ENCODE measurements at places on chromosomes 6 and 20.
A peak's percentile ranks its signal among the peaks of the same experiment; 100 is the strongest.

DNA sequence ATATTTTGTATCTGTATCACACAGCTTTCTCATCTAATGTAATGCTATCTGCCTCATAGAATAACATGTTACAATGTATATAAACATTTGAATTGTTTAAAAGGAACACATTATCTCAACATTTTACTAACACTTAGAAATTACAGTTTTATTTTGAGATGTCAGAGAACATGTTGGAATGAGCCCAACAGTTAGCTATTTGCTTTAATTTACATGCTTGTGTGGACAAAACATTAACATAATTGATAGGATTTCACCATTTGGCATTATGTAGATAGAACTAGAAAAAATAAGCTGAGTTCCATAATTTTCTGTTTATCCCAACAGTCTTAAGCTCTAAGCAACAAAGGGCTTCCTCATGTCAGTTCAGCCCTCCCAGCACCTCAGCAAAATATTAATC lies 330.9 kb downstream of the LMBRD1 start:
- no peak for DNase-seq

- DNase-seq: no peak
Measured at GRCh38 chr6:80256691-80257090, 150.2 kb downstream of the BCKDHB start.

DNA sequence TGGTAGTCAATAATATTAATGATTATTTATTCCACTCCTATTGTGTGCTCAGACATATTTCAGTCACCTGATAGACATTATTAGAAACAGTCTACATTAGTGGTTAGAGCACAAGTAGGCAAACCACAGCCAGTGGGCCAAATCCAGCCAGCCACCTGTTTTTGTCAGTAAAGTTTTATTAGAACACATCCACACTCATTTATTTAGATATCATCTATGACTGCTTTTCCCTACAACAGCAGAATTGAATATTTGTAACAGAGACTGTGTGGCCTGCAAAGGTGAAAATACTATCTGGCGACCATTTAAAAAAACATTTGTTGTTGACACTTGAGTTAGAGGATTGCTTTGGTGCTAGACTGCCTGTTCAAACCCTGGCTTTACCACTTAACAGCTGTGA lies 220.0 kb upstream of the ZFP64 start:
- no peak for DNase-seq

DNA sequence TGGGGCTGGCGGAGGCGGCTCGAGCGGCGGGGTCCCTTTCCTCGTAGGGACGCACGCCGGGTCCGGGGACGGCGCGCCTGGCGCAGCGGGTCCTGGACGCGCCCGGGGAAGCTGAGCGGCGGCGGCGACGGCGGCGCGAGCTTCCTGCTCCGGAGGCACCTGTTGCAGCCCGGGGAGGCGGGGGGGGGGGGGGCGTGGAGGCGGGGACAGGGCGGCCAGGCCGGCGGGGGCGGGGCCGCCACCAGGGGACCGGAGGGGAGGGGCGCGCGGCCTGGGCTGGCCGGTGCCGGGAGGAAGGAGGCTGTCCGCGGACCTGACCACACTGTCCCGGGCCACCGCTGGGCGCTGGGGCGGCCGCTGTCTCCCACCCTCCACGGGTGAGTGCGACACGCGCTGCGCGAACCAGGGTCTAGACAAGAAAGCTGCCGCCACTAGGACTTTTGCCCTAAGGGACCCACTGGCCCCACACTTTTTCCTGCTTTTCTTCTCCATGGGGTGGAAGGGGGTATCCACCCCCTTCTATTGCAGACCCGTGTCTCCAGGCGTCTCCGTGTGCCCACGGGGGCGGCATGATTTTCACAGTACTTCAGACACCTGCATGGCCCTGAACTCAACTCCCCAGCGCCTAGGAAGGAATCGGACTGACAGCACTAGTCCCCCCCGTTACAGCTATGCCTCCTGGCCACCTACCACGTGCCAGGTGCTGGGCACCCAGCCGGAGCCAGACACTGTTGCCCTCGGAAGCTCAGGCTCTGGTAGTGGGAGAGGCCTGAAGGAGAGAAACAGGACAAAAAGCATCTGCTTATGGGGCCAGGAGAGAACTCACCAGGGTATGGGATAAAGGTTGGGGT lies at the start of gene NFATC2:
NFATC2 (minus strand) TSS at position 149 of the 851 bp plus-strand sequence. CDS start 220 bp downstream, outside the sequence.
- DNase-seq: peak; percentile 92

DNA sequence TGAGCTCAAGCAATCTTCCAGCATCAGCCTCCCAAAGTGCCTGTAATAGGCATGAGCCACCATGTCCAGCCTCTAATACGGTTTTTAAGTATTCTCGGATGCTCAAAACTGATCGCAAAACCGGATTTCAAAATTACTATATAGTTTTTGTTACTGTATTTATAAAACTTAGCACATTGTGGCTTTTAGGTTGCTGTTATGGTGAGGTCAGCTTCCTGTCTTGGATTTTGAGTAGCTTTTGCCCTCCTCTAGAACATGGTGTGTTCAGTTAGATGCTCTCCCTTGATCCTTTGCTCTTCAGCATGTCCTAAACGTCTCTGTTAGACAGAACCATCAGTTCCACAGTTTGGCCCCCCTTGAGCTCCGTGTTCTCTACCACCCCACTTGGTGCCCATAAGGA lies 96.2 kb downstream of the RPP40 start:
- no peak for DNase-seq

DNA sequence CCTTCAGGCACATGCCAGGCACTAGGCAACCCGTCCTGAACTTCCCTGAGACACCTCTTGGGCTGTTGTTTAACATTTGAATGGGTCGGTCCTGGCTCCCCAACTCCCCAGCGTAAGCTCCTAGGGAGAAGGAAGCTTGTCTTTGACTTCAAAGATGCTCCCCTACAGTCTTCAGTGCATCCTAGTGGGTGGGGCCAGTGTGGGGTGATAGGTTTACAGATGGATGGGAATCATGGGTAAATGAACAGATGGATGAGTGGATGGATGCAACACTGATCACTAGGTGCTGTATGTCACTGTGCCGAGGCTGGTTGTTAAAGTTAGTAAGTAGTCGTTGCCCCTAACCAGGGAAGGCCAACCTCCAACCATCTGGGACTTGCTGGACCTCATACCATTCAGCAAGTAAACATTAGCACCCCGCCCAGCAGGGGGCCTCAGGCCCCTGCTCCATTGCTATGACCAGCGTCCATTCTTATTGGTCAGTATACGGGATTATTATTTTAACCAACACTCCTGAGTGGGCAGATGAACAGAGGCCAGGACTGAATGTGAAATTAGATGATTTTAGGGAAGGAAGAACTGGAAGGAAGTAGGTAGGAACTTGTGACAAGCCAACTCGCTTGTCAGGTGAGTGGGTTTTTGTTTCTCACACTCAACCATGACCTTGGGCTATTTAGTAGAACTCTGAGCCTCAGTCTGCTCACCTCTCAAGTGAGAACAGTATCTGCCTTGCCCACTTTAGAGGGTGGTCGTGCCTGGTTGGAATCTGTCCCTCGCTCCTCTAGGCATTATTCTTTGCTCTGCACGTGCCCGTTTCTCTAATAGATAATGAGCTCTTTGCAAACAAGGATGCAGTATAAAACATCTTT lies 82.9 kb upstream of the FOXP4 start:
- DNase-seq: no peak

DNA sequence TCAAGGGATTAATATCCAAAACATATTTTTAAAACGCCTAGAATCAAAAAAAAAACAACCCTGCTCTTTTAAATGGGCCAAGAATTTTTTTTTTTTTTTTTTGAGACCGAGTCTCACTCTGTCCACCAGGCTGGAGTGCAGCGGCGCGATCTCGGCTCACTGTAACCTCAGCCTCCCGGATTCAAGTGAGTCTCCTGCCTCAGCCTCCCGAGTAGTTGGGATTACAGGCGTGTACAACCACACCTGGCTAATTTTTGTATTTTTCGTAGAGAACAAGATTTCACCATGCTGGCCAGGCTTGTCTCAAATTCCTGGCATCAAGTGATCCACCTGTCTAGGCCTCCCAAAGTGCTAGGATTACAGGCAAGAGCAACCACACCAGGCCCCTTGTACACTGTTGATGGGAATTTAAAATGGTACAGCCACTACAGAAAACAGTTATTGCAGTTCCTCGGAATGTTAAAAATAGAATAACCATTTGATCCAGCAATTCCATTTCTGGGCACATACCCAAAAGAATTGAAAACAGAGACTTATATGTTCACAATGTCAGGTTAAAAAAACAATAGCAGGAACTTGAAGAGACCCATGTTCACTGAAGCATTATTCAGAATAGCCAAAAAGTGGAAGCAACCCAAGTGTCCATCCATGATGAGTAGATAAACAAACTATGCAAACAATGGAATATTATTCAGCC lies 3.1 kb upstream of the MYL9 start:
- no peak for DNase-seq

GRCh38 chr6:109795994-109796555 lies 105.0 kb downstream of the FIG4 start:
- DNase-seq: no peak

DNA sequence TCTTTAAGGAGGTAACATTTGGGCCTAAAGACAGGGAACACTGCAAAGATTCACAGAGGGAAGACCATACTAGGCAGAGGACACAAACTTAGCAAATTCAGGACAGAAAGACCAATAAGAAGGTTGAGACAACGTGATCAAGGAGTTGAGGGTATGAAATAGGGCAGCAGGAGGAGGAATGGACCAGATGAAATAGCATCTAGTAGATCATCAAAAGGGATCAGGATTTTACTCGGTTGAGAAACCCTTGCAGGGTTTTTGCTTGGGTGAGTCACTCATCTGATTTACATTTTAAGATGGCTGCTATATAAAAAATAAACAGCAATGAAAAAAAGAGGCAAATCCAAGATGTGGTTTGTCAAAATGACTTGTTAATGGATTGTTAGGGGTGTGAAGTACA lies 4.7 kb downstream of the BCLAF1 start:
- DNase-seq: no peak

GRCh38 chr6:121603486-121603885 lies 168.0 kb downstream of the GJA1 start:
- no peak for DNase-seq

DNA sequence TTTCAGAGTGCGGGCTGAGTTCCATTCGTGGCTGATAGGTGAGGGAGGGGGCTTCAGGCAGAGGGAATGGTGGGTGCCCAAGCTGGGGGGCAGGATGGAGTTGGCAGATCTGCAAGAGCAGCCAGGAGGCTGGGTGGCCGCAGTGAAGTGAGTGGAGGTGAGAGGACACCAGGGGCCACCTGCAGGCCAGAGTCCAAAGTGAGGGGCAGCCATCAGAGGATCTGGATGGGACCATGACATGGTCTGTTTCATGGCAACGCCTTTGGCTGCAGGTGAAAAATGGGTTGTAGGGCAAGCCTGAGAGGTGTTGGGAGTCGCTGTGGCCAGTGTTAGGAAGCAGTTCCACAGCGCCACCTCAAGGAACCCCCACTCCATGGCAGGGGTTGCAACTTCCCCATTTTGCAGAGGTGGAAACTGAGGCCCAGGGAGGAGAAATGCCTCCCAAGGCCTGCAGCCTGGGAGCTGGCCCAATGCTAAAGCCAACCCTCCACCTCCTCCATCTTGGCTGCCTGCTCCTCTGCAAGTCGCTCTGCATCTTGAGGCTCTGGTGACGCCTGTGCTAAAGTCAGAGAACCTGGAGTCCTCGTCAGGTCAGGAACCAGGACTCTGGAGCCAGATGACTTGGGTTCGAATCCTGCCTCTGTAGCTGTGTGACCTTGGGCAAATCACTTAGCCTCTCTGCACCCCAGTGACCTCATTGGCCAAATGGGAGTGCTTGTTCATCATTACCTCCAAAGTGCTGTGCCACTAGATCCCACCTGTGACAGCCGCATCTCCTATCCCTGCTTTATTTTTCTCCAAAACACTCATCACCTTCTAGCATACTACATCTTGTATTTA lies 153.8 kb downstream of the CEBPB start:
- no peak for DNase-seq

DNA sequence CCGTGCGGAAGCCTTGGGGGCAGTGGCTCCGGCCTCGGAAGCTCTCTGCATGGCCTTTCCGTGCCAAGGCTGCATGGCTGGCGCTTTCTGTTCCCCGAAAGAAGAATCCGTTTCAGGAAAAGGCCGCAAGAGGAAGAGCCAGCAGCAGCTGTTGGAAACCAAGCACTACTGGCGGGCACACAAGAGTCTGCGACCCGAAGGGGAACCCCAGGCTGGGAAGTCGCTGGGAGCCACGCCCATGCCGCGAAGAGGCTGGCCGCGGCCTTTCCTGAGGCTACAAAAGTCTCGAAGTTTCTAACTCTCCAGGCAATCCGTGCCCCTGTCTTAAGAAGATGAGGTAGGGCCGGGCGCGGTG lies at the start of gene CGAS:
CGAS (minus strand) TSS at position 191 of the 355 bp plus-strand sequence; CDS start at position 75, 116 bp downstream.
- peak; percentile 96 for DNase-seq

DNA sequence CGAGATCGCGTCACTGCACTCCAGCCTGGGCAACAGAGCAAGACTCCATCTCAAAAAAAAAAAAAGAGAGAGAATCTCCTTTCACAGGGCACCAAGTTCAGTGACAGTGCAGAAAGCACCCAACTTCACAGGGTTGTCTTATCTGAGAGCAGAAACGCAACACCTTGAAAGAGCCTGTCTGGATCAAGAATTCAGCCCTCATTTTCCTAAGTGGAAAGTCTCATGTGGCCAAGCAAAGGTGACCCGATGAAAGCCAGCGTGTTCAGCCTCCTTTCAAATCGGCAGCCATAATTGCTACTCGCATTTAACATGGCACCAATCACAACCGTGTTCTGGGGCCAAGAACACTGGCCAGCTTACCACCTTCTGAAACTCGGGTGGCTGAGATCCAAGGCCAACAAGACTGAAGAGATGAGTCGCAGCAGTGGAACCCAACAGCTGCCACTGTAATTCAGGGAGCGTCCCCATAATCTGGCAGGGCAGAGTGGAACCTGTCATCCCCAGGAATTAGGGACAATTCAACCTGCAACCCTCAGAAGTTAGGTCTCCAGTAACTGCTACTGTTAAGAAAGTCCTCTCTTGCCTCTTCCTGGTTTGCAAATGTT lies 536.7 kb upstream of the JARID2 start:
- no peak for DNase-seq

- DNase-seq: peak; percentile 48
Measured at GRCh38 chr6:158014505-158015187, 33.0 kb downstream of the SYNJ2 start.

GRCh38 chr6:158654960-158655489 lies 5.2 kb downstream of the SYTL3 start:
- no peak for DNase-seq

DNA sequence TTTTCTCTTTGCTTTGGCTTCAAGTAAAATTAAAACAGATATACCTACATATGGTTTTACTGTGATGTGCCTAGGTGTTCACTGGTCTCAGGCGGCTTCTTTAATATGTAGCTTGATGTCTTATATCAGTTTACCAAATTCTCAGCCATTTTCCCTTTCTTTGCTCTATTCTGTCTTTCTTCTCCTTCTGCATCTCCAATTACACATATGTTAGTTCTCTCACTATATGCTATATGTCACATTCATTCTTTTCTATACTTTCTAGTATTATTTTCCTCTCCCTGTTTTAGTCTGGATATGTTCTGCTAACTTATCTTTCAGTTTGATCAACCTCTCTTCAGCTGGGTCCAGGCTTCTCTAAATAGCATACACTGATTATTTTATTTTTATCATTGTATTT lies 14.4 kb upstream of the WFDC8 start:
- DNase-seq: no peak

- no peak for DNase-seq
Measured at GRCh38 chr6:41066867-41067304, 5.3 kb downstream of the OARD1 start.

GRCh38 chr6:130935978-130936377 lies 108.8 kb downstream of the SMLR1 start:
- no peak for DNase-seq

GRCh38 chr6:112086744-112087135 lies 542 bp downstream of the TUBE1 start:
- no peak for DNase-seq

- DNase-seq: no peak
Measured at GRCh38 chr6:76677017-76677416, 604.6 kb upstream of the IMPG1 start.

Measured in spleen (tissue), 13 donors.